ENCODE measurements at places on chromosomes 11 and 22.

- no peak for DNase-seq
Observed at GRCh38 chr22:49546811-49547585, 280.7 kb downstream of the BRD1 start.

- peak; percentile 100 for DNase-seq
Observed at GRCh38 chr11:65615229-65615949, at the start of gene PCNX3. PCNX3 (plus strand) TSS chr11:65615776; CDS start chr11:65616312, 536 bp downstream.

GRCh38 chr11:61332281-61332796 lies 566 bp downstream of the DDB1 start:
- DNase-seq = peak; percentile 72

DNA sequence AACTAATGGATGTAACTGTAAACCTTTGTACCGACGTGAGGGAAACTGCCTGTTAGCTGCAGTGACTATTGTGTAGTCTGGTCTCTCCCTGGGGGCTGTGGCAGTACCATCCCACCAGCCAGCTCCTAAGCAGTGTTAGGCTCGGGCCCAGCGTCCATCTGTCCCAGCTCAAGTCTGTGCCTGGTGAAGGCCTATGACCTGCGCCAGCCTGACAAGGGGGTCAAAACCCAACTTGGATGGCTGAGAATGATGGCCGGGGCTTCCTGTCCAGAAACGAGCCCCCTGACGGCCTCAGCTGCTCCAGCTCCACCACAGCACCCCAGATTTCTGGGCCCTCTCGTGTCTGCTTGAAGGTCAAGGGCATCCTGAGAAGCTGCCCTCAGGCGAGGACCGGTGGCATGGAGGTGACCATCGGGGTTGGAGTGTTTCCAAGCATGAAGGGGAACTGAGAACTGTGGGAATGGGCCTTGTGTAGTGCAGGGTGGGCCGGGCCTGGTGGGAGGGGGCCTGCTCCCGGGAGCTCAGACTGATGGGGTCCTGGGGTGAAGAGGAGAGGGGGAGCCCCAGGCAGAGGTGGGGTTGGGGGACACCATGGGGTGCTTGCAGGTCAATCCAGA lies 14.3 kb upstream of the SPI1 start:
- no peak for DNase-seq

- DNase-seq = no peak
Observed at GRCh38 chr22:32546496-32546895, 71.9 kb downstream of the FBXO7 start.

DNA sequence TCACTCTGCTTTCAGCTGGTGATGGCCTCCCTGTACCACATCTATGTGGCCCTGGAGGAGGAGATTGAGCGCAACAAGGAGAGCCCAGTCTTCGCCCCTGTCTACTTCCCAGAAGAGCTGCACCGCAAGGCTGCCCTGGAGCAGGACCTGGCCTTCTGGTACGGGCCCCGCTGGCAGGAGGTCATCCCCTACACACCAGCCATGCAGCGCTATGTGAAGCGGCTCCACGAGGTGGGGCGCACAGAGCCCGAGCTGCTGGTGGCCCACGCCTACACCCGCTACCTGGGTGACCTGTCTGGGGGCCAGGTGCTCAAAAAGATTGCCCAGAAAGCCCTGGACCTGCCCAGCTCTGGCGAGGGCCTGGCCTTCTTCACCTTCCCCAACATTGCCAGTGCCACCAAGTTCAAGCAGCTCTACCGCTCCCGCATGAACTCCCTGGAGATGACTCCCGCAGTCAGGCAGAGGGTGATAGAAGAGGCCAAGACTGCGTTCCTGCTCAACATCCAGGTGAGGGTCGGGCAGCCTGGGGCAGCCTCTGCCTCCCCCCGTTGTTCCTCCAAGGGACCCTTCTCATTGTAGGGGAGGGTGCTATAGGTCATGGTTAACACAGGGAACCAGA lies 5.9 kb downstream of the HMOX1 start:
- DNase-seq = no peak

- DNase-seq = no peak
Observed at GRCh38 chr11:115255006-115255762, 249.0 kb downstream of the CADM1 start.

DNA sequence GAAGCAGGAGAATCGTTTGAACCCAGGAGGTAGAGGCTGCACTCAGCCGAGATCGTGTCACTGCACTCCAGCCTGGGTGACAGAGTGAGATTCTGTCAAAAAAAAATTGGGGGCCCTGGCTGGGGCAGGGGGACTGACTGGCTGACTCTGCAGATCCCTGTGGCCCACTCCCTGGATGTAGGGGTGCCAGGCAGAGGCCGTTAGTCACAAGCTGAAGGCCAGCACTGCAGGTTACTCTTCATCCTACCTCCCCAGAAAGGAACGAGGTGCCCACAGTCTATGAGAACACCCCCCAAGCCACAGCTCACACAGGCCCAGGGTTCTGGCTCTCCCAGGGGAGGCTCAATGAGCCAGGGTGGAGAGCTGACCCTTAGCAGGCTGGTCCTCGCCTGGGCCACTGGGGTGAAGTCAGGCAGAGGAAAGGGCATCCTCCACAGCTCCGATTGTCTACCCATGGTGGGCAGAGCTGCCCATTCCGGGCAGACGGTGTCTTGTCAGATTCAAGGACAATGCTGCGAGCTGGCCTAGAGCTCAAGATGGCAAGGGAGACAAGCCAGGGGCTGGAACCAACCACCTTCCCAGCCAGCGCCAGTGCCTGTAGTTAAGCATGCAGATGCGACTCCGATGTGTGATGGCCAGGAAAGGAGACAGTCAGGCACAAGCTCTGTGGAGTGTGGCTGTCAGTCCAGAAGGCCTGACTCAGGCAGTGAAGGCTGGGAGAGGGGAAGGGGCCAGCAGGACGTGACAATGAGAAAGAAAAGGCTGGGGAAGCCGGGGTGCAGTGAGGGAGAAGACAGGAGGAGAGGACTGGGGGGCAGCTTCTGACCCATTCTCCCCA lies 12.4 kb downstream of the C11orf24 start:
- no peak for DNase-seq

GRCh38 chr11:58446294-58446693 lies 4.3 kb upstream of the OR5B12 start:
- no peak for DNase-seq

- no peak for DNase-seq
Observed at GRCh38 chr11:115345361-115345760, 158.9 kb downstream of the CADM1 start.

DNA sequence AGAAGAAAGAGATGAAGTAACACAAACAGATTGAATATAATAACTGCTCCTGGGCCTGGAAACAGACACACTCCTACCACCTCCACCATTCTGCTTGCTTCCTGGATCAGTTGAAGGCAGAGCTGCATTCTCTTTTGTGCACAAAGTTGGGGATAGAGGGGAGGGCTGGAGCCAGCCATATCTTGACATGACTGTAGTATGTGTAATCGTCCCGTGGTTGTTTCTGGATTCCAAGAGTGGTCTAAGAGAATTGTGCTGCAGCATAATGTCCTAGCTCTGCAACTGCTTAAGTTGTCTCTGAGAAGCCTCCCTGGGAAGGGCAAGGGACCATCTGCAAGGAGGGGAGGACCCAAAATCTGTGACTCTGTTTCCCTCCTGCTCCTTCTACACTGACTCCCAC lies 3.2 kb downstream of the CRY2 start:
- peak; percentile 40 for DNase-seq

- no peak for DNase-seq
Observed at GRCh38 chr11:79436919-79437277, 3.9 kb downstream of the TENM4 start.

- no peak for DNase-seq
Observed at GRCh38 chr11:43503417-43503816, 144.7 kb downstream of the TTC17 start.

Measured in adipocyte (in vitro differentiated cells).